ENCODE measurements at places on chromosomes 2 and 18.

- DNase-seq = no peak
These were observed 7.7 kb upstream of the SP100 start for GRCh38 chr2:230408244-230408842.

GRCh38 chr2:104531122-104531521, 322.8 kb upstream of the POU3F3 start:
- no peak for DNase-seq

DNA sequence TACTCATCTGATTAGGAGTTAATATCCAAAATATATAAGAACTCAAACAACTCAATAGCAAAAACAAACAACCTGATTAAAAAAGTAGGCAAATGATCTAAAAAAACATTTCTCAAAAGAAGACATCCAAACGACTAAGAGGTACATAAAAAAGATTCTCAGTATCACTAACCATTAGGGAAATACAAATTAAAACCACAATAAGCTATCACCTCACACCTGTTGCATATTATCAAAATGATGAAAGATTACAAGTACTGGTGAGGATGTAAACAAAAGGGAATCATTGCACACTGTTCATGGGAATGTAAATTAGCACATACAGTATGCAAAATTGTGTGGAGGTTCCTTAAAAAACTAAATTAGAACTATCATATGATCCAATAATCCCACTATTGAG, 865.5 kb downstream of the TMEM182 start:
- DNase-seq = no peak

DNA sequence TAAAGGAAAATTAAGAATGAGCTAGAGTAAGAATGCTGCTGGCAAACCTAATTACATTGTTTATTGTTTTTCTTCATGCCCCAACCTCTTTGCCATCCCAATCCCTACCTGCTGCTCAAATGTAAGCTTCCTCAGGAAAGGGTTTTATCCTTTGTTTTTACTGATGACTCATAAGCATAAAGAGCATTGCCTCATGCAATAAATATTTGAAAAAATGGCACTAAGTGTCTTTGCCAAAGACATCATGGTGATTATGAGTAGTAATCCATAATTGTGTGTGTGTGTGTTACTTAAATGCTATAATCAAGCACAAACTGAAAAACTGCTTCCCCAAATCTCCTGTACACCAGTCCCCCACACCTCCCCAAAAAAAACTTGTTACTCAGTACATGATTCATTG, 53.4 kb downstream of the DNER start:
- DNase-seq = no peak

DNA sequence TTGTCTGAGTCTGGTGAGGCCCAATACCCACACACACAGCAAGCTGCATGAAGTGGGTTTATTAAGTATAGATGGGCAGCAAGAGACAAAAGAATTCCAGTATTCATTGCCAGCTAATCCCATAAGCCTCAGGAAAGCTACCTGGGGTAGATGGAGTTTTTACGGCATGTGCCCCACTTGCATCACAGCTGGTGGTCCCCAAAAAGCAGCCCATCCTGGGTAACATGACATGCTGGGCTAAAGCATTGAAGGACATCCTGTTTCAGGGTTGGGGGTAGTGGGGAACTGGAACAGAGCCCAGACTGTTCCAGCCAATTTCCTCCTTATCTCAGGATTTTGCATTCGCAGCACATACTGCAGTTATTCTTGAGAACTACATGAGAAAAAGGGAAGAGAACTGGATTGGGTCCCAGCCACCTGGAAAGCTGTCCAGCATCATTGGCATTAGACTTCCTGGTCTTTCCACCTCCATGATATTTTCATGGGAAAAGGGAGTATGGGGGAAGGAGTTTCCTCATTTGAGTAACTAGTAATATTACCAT, 240.1 kb upstream of the MMADHC start:
- DNase-seq = no peak

GRCh38 chr2:66273933-66274490, 160.9 kb upstream of the MEIS1 start:
- DNase-seq = no peak

- no peak for DNase-seq
These were observed 65.1 kb downstream of the CFAP221 start for GRCh38 chr2:119609337-119609736.

GRCh38 chr18:35497027-35497369, 762 bp downstream of the INO80C start:
- DNase-seq = no peak

GRCh38 chr2:172295677-172296076, 131.7 kb upstream of the ITGA6 start:
- no peak for DNase-seq

DNA sequence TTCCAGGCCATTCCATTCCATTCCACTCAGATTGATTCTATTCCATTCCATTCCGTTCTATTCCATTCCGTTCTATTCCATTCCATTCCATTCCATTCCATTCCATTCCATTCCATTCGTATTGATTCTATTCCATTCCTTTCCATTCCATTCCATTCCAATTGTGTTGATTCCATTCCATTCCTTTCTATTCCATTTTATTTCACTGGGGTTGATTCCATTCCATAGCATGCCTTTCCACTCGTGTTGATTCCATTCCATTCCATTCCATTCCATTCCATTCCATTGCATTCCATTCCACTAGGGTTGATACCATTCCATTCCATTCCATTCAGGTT, 1142.3 kb downstream of the RPIA start:
- DNase-seq = no peak

DNA sequence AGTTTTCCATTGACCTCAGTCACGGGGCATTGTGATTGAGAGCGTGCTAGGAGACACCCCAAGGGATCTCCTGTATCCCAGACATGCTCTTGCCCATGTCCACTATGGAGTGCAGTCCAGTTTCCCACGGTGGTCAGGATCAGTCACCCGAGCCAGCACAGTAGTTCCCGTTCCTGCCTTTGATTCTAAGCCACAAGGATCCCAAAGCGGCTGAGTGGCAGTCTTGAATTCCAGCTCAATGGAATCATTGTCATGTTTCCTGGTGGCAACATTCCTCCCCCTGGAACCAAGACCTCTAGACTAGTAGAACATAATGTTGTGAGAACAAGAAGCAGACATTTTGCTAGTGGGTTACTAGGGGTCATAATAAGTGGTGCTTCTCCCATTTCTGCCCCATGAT, 154.3 kb downstream of the SEPTIN10 start:
- no peak for DNase-seq

DNA sequence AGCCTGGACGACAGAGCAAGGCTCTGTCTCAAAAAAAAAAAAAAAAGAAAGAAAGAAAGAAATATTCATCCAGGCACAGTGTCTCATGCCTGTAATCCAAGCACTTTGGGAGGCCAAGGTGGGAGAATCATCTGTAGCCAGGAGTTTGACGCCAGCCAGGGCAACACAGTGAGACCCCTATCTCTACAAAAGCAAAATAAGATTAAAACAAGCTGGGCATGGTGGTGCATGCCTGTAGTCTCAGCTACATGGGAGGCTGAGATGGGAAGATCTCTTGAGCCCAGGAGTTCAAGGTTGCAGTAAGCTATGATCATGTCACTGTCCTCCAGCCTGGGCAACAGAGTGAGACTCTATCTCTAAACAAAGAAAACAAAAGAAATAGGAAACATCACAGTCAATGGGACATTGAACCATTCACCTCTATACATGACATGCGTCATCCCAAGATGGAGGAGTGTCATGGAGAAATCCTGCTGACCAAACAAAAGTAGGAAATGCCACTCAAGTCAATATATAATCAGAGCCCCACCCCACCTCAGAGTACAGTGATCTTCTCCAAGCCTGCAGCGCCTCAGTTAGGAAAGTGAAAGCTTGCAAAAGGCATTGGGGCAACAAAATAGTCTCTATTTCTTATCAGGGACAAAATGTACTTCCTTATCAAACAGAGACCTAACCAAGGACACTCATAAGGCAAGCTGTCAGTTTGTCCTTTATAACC, 9.8 kb downstream of the FEV start:
- no peak for DNase-seq

DNA sequence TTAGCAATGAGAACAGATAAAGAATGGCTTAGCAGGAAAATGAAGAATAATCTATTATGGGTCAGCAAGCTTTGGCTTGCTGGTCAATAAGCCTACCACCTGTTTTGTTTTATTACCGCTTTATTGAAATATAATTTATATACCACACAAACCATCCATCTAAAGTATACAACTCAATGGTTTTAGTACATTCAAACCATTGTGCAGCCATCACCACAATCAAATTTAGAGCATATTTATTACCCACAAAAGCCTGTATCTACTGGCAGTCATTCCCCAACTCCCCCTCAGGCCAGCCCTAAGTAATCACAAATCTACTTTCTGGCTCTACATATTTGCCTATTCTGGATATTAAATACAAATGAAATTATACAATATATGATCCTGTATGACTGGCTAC, 17.2 kb downstream of the PPP3R1 start:
- no peak for DNase-seq

GRCh38 chr2:53668624-53669026, 99.0 kb upstream of the CHAC2 start:
- DNase-seq = no peak

DNA sequence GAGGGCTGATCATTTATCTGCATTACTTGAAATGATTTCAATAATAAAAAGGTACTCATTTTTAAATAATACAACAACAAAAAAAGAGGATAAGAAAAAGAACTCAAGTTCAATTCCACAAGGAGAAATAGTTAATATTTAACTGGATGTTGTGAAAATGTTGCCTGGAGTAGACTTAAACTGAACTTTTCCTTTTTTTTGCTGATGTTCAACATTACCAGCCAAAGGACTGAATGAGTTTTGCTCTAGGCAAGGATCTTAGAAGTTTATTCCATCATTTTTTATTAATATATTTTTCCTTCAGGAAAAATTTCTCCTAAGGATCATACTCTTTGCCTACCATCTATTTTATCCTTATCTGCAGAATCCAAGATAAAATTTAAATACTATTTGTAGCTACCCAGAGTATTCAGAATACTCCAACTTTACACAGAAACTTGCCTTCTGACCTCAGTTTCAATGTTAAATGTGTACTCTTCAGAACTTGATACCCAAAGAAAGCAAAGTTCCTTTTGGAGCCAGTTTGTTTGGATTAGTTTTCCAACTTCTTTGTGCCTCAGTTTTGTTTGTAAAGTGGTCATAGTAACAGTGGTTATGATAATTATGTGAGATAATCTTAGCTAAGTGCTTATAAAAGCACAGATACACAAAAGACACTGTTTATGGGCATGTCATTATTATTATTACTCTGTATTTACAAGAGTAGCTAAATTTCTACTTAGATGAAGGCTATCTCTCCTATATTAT, 12.8 kb downstream of the CKAP2L start:
- DNase-seq = no peak

GRCh38 chr2:143262389-143262788, 133.2 kb downstream of the ARHGAP15 start:
- DNase-seq = no peak

DNA sequence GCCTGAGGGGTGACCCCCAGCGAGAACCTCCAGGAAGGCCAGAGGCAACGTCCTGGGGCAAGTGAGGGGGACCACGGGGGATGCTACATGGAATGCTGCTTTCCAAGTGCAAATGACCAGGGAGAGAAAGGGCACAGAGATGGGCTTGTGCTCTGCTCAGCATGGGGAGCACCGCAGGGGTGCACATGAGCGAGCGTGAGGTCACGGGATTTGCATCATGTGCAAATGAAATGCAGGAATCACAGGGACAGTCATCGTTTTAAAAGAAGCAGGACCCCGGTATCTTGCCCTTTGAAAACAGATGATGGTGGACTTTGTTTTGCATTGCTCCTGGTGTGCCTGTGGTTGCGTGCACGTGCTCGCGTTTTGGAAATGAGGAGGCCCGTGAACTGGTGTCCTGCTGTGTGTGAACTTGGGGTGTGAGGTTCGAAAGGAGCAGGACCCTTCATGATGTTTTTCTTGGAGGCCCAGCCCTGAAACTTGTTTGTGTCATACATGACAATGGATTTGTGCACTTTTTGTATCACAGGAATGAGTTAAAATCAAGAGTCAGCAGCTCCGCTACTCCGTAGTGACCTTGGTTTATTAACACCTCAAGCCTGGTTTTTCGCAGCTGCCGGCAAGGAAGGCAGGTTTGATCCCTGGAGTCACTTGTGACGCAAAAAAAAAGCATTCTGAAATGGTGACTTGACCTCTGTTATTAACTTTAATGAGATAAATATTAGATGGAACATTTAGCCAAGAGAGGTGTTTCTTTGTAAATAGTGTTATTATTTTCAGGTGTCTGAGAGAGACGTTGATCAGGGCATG, 234.5 kb downstream of the LDLRAD4 start:
- no peak for DNase-seq

GRCh38 chr2:192313773-192314172, 119.0 kb upstream of the TMEFF2 start:
- no peak for DNase-seq

- DNase-seq = no peak
These were observed 357.1 kb upstream of the TNP1 start for GRCh38 chr2:217216982-217217381.
